ENCODE measurements at places on chromosomes 6 and 20. TPM values are rescaled to one million over a fixed set of nuclear protein-coding genes. Genes with fewer than 3 reads are reported as not detected.

Gene MYBL2
- 103 TPM for total RNA-seq

Gene SCGN
- total RNA-seq, result not detected

DNA sequence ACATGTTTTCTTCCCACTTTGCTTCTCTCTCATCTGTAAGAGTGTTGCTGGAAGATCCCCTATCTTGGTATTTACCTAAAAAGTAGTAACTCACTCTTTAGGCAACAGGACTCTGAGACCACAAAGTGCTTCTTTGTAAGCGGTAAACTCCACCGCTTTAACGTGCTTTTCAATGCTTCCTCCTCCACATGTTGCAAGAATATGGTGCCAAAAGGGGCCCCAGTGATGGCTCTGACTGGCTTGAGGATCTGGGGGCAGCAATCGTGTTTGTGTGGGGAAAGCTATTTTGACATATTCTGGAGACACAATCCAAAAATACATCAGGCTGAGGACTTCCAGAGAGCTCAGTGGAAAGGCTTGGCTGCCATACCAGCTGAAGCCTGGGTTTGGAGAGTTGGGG is 12.4 kb upstream of the CPNE5 start:
- DNase-seq, result no peak

DNA sequence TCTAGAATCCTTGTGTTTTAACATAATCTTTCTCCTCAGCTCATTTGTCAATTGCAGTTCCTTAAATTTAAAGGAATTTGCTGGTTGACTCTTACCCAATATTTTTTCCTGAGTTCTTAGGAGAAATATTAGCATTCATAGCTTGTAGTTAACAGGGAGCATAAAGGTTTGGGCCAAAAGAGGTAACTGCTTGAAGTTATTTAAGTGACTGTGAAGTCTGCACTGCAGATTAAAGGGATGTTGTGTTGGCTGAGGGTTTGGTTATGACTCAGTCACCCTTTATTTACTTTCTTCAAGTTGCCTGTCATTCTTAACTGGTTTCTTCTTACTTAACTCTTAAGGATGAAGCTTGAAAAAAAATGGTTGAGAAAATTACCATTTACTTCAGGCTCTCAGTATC is 220.3 kb upstream of the LAMP5 start:
- DNase-seq, result peak; percentile 87

DNA sequence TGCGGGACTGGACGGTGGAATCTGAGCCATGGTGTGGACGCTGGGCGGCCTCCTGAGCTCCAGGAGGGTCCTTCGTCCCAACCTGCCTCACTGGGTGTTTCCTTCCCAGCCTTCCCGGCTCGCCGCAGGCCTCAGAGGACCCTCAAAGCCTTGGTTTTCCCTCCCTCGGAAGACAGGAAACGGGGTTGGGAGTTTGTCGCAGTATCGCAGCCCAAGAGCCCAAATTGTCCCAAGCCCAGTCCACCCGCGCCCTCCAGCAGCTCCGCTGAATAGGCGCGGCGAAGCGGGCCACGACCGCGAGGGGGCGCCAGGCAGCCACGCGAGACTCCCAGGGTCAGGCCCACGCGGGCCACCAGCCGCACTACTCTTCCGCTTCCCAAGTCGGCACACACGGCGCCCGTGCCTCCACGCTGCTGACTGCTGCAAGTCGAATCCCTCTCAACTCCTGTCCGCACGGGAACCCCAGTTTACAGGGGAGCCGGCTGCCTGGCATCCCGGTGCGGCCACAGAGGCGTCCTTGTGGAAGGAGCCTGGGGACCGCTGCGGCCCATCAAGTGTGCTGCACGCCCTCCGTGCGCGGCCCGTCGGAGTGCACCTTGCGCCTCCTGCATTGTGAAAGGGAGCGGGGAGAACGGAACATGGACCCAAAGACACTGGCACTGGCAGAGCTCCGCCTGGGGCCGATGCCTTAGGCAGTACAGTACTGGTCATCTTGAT is 40.4 kb upstream of the HMGA1 start:
- peak; percentile 80 for DNase-seq

DNA sequence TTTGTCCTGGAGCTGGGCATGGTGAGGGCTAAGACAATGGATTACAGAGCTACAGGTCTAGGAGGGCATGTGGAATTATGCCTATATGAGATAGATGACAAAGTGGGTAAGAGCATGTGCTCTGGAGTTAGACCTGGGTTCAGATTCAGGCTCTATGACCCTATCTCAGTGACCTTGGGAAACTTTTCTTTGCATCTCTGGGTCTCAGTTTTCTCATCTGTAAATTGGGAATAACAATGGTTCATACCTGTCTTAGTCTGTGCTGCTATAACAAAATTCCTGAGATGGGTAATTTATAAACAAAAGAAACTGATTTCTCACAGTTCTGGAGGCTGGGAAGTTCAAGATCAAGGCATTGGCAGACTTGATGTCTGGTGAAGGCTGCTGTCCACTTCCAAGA is 30.3 kb downstream of the PPARD start:
- DNase-seq, result no peak

DNA sequence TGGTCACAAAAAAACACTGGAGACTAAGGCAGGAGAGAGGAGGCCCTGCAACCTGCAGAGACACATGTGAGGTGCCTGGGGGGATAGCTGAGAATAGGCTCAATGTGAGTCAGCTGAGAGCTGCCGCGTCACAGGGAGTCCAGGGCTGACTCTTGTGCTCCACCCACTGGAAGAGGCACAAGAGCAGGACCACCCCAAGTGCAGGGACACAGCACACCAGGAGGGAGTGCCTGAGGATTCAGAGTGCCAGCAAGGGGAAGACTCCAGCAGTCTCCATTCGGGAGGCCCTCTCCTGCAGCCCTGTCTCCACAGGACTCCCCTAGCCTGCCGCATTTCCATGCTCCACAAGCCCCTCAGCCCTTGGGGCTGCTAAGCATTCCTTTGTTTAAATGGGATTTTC is 105.5 kb downstream of the HUS1B start:
- DNase-seq, result peak; percentile 47

GRCh38 chr20:57244221-57244585 is 22.2 kb downstream of the BMP7 start:
- DNase-seq, result no peak

GRCh38 chr6:107021446-107022185 is 6.4 kb upstream of the MTRES1 start:
- peak; percentile 70 for DNase-seq

DNA sequence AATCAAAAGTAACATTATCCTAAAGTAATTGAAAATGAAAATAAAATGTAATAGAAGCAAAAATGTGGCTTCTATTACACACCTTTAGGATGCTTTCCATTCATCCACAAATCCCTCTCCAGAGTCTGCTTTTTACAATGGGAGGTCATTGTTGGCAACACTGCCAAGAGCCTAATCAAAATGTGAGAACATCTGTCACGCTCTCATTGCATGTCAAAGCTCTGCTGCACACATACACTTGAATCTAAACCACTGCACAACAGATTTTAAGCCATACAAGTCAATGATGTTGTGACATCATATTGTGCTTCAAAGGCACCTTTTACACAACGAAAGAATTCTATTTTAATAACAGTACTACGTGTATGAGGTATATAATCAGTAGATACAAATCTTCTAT is 82.1 kb downstream of the PREP start:
- DNase-seq, result no peak

DNA sequence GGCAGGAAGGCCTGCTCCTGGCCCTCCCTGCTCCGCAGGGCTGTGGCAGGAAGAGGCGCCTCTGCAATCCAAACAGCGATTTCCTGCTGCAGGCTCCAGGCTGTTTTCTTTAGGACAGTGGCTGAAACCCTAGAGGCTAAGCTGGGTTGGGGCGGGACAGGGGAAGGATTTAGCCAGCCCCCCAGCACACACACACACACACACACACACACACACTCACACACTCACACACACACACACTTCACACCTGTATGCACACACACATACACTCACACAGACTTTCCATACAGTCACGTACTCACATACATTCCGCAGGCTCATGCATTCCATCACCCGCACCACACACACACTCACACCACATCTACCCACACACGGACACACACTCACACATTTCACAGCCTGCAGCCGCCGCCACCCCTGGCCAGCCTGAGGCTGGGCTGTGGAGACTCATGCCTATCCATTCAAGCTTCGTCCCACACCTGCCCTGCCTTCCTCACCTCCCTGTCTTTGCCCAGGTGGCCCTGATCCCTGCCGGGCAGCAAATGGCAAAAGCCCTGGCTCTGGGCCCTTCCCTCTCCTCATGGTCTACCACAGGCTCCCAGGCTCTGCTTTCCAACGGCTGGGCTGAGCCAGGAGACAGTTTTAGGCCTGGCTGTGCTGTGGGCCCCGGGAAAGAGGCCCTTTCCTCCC is 17.9 kb downstream of the MDFI start:
- no peak for DNase-seq

DNA sequence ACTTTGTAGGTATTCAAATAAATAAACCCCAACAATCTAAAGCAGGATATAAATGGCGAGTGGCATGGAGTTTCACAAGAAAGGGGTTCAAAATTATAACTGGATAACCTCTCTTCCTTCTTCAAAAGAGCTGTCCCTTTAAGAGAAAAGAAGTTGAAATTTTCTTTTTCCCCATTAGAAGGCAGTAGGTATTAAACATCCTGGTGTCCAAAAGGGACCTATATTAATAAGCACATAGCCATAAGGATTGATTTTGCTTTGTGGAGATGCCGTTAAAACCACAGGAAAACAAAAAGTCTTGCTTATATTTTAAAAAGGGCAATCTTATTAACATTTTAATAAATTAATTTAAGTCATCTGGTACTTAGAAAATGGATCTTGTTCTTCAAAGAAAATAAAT is 76.5 kb downstream of the LYRM4 start:
- no peak for DNase-seq

DNA sequence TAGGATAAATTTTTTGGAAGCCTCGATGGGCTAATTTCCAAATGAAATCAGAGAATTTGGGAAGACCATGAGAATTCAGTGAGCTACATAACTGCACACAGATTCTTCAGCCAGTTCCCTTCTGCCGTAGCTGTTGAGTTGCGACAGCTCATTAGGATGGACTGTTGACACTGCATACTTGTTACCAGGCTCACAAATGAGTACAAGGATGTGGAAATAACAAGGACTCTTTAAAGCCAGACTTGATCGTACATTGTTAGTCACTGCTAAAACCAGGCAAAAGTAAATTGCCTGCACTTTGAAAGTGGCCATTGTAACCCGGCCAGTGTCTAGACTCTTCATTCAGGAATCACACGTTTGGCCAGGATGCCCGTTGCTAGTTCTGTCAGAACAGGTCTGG is 37.0 kb downstream of the NDUFAF5 start:
- DNase-seq, result no peak

DNA sequence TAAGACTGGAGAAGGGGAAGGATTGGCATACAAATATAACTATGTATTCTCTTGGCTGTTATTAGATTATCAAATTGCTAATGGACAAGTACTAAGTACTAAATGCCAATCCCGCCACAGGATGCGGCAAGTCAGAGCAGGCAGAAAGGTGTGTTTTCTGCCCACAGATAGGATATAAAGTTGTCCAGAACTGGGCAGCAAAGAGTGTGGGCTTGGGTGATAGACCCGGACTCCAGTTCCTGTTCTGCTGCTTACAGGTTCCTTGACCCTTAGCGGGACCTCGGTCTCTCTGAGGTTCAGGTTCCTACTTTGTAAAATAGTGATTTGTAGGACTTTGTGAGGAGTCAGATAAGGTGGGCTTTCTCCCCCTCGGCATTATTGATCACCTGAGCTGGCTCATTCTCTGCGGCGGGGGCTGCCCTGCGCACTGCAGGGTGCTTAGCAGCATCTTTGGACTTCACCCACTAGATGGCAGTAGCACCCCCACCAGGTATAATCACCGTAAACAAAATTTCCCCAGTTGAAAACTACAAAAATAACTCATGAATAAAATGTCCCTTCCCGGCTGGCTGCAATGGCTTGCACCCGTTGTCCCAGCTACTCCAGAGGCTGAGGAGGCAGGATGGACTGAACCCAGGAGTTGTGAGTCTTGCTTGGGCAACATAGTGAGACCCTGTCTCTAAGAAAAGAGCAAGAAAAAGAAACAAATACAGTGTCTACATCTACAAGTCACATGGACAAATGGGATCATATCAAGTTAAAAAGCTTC is 193.1 kb downstream of the DOK5 start:
- DNase-seq, result peak; percentile 63

DNA sequence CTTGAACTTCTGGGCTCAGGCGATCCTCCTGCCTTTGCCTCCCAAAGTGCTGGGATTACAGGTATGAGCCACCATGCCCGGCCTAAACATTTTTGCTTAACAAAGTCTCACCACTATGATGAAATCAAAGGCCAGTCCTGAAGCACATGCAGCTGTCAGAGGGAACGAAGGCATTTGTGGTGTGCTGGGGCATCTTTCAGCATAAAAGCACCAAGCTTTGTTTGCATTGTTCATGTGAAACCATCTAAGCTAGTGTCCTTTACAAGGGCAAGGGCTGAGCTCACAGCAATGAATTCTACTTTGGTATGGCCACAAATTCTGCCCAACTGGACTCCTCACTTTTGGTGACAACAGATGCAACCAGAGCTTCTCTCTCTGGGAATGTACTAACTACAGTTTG is 66.8 kb downstream of the ZFP64 start:
- DNase-seq, result no peak

Measured in PC-3 (cell line).